CD4-positive, alpha-beta T cell treated with Interleukin-6 for 4 hours (primary cell): ENCODE measurements at places on chromosomes 7 and 10.

DNA sequence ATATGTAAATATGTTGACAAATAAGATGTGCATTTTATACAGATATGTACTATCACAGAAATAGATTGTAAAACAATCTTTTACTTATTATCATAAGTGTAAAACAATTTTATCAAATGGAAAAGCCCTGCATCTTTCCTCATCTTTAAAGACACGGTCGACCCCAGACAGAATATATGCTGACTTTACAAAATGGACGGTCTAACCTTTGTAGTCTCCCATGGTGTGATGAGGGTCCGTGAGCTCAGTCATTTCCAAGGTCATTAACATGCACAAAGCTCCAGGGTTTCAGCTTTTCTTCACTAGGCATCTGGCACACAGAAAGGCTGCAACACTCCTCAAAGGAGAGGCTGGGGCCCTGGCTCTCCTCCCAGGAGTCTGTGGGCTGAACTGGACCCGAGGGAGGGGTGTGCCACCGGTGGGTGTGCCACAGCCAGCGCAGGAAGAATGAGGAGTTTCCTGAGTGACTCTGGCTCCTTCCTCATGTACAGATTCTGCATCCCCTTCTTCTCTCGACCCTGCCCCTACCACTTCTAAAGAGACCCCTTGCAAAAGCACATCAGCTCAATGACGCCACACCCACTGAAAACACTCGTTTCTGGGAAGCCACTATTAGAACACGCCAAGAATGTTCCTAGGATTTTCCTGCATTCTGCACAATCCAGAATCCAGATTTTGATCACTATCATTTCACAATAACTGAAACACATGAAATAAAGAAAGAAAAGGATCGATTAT is 26.2 kb upstream of the ABLIM1 start:
- DNase-seq: no peak

DNA sequence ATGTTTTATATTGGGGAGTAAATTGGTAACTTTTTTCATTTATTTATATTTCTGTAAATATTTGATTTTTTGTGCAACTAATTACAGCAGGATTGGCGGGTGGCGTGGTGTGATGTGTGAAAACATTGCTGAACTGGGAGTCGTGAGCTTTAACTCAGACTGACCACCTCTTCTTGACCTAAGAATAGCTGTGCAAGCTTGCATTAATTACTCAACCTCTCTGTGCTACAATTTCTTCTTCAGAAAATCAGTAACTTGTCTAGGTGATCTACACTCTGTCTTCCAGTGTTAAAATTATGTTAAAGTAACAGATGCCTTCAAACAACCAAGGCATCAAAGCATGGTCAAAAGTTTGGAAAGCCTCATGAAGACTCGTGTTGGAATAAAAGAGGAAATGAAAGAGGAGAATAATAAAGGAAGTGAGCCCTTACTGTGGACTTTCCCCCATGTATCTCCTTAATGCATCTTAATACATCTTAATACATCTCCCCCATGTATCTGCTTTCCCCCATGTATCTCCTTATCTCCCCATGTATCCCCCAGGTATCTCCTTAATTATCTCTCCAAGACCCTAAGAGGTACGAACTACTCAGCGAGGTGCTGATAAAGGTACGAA is 71.2 kb downstream of the SVIL start:
- no peak for DNase-seq

DNA sequence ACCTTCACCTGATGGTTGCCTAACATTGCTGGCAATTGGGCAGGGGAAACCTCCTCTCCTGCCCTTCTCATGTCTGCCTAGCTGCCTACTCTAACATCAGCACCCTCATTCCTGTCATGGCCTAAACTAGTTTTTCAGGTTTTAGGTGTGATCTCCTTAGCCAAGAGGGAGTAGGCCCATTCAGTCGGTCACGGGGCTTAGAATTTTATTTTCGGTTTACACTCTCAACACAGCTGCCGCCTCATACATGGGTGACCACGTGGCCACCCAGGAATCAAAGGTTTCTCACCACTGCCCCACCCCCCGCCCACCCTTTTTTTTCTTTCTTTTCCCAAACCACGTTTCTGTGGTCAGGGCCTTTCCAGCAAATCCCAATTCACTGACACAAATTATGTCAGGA is 97.2 kb downstream of the RALA start:
- DNase-seq: no peak

GRCh38 chr10:78197628-78198272 is 164.1 kb downstream of the RPS24 start:
- no peak for DNase-seq
